ENCODE measurements at places on chromosomes 4 and X.

DNA sequence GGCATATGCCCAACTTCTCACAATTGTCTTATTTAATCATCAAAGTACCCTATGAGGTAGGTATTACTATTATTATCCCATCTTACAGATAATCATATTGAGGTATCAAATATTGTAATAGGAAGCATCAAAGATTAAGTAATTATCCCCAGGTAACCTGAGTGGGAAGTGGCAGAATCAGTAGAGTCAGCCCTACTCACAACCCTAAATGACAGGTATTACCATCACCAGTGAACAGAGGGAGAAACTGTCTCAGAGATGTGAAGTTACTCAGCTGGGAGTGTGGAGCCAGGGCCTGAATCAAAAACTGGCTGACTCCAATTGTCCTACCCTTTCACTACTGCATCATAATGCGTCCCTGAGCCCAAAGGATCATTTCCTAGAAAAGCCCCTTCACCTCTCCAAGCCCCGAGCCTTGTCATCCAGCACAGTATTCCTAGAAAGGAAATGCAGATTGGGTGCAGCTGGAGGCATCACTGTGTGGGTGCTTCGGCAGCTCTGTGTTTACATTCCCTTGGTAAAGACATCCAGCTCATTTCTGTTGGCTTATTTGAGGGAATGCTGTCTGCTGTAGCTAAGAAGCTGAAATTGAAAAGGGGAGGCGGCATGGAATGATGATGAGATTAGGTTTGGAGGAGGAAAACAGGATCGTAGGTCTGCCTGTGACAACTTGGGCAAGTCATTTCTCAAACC lies 72.8 kb downstream of the DHX15 start:
- no peak for DNase-seq

DNA sequence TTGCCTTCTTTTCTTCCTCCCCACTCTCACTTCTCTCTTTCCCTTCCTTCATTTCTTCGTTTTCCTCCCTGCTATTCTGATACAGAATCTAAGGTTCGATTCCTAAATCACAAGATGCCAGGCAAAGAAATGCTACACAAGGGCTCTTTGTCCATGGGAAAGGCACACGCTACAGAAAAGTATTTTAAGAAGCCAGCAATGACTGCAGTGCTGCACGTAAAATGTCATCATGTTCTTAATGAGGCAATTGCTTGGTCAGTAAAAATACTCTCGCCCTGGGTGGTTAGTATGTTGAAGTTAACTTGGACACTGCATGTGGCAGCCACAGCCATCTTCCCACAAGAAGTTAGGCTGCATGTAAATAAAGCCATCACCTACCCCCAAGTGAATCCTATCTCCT lies 178.4 kb downstream of the DHX15 start:
- DNase-seq = no peak

DNA sequence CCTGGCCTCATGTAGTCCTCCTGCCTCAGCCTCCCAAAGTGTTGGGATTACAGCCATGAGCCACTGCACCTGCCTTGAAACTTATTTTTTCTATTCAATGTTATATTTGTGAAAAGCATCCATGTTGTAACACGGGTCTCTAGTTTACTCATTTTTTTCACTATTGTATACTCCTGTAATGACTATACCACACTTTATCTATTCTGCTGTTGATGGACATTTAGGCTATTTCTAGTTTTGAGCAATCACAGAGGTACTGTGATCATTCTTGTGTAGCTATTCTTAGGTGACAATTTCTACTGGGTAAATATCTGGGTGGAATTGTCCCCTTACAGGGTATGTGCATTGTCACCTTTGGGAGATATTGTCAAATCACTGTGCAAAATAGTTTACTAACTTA lies 3.6 kb downstream of the DRP2 start:
- DNase-seq = no peak

- no peak for DNase-seq
Measured at GRCh38 chrX:136555694-136556093, 23.7 kb downstream of the VGLL1 start.

GRCh38 chr4:2829933-2830451 lies 13.7 kb upstream of the ADD1 start:
- no peak for DNase-seq

DNA sequence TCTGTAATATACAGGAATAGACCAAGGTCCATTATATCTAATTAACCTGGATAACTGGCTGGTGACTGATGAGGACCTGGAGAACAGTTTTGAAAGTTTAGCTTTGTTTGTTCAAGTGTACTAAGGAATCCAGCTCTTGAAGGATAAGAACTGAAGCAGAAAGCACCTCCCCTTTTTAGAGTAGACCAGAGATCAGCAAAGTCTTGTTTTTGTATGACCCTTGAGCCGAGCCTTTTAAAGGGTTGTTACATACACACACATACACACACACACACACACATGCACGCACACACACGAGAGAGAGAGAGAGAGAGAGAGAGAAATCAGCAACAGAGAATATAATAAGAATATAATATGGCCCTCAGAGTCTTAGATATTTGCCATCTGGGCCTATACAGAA lies 13.0 kb downstream of the MOSPD2 start:
- DNase-seq = no peak

DNA sequence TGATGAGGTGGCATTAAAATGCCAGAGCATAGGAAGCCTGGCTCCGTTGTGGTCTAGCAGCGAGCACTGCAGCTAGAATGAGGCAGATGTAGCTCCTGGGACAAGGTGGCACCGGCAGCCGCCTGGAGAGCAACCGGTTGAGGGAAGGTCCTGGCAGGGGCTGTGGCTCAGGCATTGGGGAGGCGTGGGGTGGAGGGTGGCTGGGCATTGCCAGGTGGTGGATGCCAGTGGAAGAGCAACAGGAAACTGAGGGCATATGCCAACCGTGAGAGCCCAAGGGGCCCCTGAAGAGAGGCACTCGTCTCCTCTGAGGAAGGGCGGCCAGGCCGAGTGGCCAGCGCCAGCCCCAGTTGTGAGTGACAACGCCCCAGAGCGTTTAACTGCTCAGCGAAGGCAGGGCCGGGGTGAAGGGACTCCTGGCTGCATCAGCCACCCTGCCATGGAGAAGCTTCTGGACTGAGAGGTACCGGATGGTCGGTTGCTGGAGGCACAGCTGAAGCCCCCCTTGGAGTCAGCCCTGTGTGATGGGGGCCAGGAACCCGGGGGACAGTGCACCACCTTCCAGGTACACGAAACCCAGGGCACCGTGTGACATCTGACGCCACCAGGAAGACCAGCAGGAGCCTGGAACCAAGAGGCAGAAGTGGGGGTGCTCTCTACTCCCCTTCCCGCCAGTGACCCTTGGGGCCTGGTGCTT lies 13.2 kb upstream of the PDE6B start:
- DNase-seq = no peak

DNA sequence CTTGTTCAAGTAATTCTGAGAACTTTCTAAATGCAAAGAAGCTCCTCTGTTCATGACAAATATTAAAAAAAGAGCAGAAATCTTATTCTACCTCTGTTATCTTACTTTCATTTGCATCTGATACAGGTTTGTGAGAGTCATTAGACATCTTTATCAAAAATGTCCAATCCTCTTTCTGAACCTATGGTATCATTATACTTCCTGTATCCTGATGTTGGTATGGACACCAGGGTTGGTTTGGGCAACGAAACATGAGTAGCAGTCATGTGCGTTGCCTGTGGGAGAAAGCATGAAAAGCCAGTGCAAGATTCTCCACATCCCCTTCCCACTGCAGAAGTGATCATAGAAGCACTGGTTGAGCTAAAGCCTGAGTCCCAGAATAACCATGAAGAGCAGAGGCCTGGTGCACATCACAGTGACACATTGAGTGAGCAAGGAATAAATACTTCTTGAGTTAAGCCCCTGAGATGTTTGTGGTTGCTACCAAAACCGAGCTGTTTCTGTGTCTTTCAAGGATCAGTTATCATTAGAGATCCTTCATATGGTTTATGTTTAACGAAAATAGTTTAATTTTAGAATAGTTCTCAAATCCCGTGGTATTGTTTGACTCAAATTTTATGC lies 197.2 kb downstream of the BANK1 start:
- no peak for DNase-seq

- no peak for DNase-seq
Measured at GRCh38 chr4:3199653-3200422, 49.1 kb upstream of the MSANTD1 start.

All from stimulated activated CD4-positive, alpha-beta T cell treated with anti-CD3 and anti-CD28 coated beads, Interleukin-4, amount 100 ng/mL, for 48 hours (primary cell).